Panc1 (cell line): ENCODE measurements at places on chromosomes 4 and X.

DNA sequence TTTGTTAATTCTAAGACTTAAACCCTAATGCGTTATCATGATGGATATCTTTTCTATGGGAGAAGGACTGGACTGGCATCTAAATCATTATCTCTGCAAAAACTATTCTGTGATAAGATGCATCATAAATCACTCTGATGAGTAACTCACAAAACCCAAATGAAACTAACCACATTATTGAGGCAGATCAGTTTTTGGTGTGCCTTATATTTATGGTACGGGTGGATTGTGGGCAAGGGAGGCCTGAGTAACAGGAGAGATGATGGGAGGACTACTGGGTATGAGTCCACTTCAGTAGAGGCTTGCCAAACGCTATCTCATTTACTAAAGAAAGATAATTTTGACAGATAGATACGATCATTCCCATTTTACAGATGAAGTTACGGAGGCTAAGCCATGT, 66.4 kb upstream of the GUCY1A1 start:
- no peak overlapping the region for H3K27ac ChIP-seq
- H3K27me3 ChIP-seq: no peaks in the 10 kb centered on the region
- no peaks in the 10 kb centered on the region for H3K36me3 ChIP-seq
- H3K4me3 ChIP-seq: no peak overlapping the region
- no peak for DNase-seq

DNA sequence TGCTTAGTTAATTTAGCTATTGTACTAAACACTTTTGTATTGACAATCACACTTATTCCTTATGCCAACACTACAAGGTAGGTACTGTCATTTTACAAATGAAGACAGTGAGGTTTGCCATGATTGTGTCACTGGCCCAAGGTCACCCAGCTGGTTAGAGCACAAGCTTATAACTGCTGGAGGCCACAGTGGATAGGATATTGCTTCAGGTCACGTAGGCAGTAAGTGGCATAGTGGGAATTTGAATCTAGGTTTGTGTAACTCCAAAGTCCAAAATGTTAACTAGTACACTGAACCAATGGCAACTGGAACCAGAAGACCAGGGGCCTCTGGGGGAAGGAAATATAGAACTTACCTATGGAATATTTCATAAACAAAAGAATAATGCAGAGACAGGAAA, 21.1 kb upstream of the PITX2 start:
- H3K4me1 ChIP-seq: no peaks in the 10 kb centered on the region
- H3K4me3 ChIP-seq: no peak overlapping the region

- H3K27me3 ChIP-seq: no peaks in the 10 kb centered on the region
- no peak overlapping the region for H3K27ac ChIP-seq
- DNase-seq: no peak
Observed at GRCh38 chrX:113947548-113947947, 636.3 kb upstream of the HTR2C start.

- DNase-seq: no peak
- no peaks in the 10 kb centered on the region for H3K27me3 ChIP-seq
- no peaks in the 10 kb centered on the region for H3K4me1 ChIP-seq
- no peak overlapping the region for H3K27ac ChIP-seq
- no peaks in the 10 kb centered on the region for H3K36me3 ChIP-seq
- H3K4me3 ChIP-seq: no peak overlapping the region
Observed at GRCh38 chr4:156021298-156021697, 67.6 kb upstream of the CTSO start.

DNA sequence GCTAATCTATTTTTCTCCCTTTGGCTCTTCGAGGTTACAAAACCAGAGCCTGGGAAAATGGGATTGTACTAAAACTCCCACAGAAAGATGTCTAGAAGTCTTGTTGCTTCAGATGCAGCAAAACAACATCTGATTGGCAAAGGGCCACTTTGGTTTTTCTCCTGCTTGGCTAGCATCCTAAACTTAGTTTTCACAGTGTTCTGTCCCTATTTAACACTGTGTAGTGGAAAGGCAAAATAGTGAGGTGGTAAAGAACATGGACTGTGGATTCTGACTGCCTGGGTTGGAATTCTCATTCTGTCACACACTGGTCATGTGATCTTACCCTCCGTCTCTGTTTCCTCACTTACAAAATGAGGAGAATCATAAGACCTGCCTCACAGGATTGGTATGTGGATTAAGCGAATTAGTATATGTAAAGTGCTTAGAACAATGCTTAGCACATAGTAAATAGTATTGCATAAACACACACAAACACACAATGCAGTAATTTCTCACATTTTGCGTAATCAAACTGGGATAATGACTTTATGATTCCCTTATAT, 23.5 kb downstream of the TIGD2 start:
- H3K27me3 ChIP-seq: no peaks in the 10 kb centered on the region
- DNase-seq: no peak
- H3K27ac ChIP-seq: no peak overlapping the region
- H3K36me3 ChIP-seq: no peaks in the 10 kb centered on the region
- no peaks in the 10 kb centered on the region for H3K4me1 ChIP-seq

GRCh38 chr4:99943904-99944437, 2.4 kb downstream of the DNAJB14 start:
- H3K27me3 ChIP-seq: no peaks in the 10 kb centered on the region
- H3K4me3 ChIP-seq: no peak overlapping the region
- DNase-seq: no peak
- peaks cover 14% of the 10 kb centered on the region for H3K4me1 ChIP-seq
